ENCODE measurements at places on chromosomes 6 and 20.

DNA sequence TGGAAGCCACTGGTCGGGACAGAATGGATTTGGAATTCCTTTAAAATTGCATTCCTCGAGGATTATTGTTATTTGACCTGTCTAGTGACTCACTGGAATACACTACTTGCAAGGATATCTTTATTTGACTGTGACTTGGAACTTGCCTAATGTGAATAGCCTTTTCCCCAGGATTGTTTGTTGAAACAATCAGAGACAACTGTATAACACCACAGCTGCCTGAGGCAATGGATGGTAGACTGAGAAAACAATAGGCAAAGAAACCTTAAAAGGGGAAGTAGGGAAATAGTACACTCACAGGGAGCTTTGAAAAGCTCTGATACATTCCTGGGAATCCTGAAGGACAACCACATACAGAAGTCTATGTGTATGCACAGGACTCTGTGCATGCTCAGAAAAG, 465.3 kb downstream of the BMP2 start:
- H3K4me1 ChIP-seq, result no peaks in the 10 kb centered on the region
- H3K4me3 ChIP-seq, result no peak overlapping the region
- no peaks in the 10 kb centered on the region for H3K36me3 ChIP-seq
- no peak for DNase-seq
- no peaks in the 10 kb centered on the region for H3K27me3 ChIP-seq
- no peak overlapping the region for H3K27ac ChIP-seq

GRCh38 chr20:10511170-10511508, 76.0 kb downstream of the SLX4IP start:
- H3K36me3 ChIP-seq, result no peaks in the 10 kb centered on the region
- H3K27me3 ChIP-seq, result no peaks in the 10 kb centered on the region
- H3K27ac ChIP-seq, result peak overlapping the region; percentile 73
- H3K4me3 ChIP-seq, result peak overlapping the region; percentile 21
- DNase-seq, result no peak

- H3K36me3 ChIP-seq, result no peaks in the 10 kb centered on the region
- no peak overlapping the region for H3K4me3 ChIP-seq
- peaks cover 19% of the 10 kb centered on the region for H3K27me3 ChIP-seq
- no peak overlapping the region for H3K27ac ChIP-seq
These were observed 57.9 kb downstream of the MAFB start for GRCh38 chr20:40631119-40631631.

GRCh38 chr6:138000941-138001340, 106.3 kb downstream of the PERP start:
- no peaks in the 10 kb centered on the region for H3K27me3 ChIP-seq
- no peaks in the 10 kb centered on the region for H3K36me3 ChIP-seq
- no peak overlapping the region for H3K27ac ChIP-seq
- H3K4me3 ChIP-seq, result no peak overlapping the region

- peaks cover 10% of the 10 kb centered on the region for H3K4me1 ChIP-seq
- DNase-seq, result no peak
- H3K27ac ChIP-seq, result no peak overlapping the region
- H3K4me3 ChIP-seq, result no peak overlapping the region
- H3K27me3 ChIP-seq, result peaks cover 1% of the 10 kb centered on the region
These were observed 249.7 kb downstream of the CD83 start for GRCh38 chr6:14367296-14367695.

DNA sequence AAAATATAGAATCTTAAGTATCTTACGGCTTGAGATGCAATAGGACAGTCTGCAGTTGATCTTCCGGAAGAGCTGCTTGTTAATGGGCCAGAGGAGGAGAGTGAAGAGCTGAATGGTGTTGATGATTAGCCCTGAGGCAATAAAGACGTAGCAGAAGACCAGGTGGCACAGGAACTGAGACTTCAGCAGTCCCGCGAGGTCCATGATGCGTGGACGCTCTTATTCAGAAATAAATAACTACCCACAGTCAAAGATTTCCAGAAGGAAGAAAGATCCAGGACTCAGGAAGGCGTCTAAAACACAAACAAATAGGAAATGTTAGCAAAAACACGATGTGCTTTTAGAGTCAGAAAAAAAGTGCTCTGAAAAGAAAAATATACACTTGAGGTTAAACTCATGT, 41.9 kb downstream of the AGPAT4 start:
- H3K4me1 ChIP-seq, result peaks cover 26% of the 10 kb centered on the region
- no peaks in the 10 kb centered on the region for H3K27me3 ChIP-seq
- H3K36me3 ChIP-seq, result peaks cover 2% of the 10 kb centered on the region
- DNase-seq, result no peak

DNA sequence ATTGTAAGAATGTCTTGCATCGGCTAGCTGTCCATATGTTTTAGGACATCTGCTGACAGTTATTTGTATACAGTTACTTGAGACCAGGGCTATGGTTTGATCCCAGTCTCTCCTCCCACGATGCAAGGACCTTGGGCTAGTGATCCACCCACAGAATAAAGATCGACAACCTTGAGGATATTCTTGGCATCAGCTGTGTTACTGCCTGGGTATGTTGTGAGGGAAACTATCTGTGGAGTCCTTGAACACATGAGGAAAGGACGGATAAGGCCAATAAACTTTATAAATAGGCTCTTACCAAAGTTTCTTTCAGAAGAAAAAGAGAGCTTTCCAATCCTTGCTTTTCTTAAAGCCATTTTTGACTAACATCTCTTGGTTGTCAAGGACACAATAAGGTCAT, 70.8 kb upstream of the HEY2 start:
- H3K27me3 ChIP-seq, result peaks cover 56% of the 10 kb centered on the region
- H3K27ac ChIP-seq, result no peak overlapping the region
- peaks cover 11% of the 10 kb centered on the region for H3K4me1 ChIP-seq
- no peak overlapping the region for H3K4me3 ChIP-seq
- DNase-seq, result no peak

GRCh38 chr6:89034586-89035251, 45.8 kb upstream of the PNRC1 start:
- H3K27me3 ChIP-seq, result no peaks in the 10 kb centered on the region
- no peak for DNase-seq
- no peak overlapping the region for H3K4me3 ChIP-seq
- peaks cover 2% of the 10 kb centered on the region for H3K4me1 ChIP-seq
- no peak overlapping the region for H3K27ac ChIP-seq
